ENCODE measurements at places on chromosomes 7 and 10. TPM values are rescaled to one million over a fixed set of nuclear protein-coding genes. Genes with fewer than 3 reads are reported as not detected.

The CALHM3 gene
- not detected for total RNA-seq

The SLC13A1 gene
- total RNA-seq, result not detected

The P4HA1 gene
- 241 TPM for total RNA-seq

The MINDY4 gene
- 3.6 TPM for total RNA-seq

The SLC16A9 gene
- 0.18 TPM for total RNA-seq

The CPVL gene
- total RNA-seq, result not detected

The CYP26C1 gene
- under 0.01 TPM for total RNA-seq

The CPA2 gene
- total RNA-seq, result not detected

The CUBN gene
- total RNA-seq, result 0.83 TPM

The TUBB8 gene
- total RNA-seq, result not detected

The C7orf57 gene
- total RNA-seq, result not detected

The VWA2 gene
- not detected for total RNA-seq

The ADAMTS14 gene
- under 0.01 TPM for total RNA-seq

The NODAL gene
- total RNA-seq, result not detected

The OR9A2 gene
- total RNA-seq, result not detected

Data from IMR-90 (cell line).